ENCODE measurements at places on chromosomes 6 and 20.

- DNase-seq: no peak
These were observed 110.0 kb downstream of the GPX5 start for GRCh38 chr6:28635547-28636158.

- DNase-seq: no peak
These were observed 25.2 kb downstream of the TRAM2 start for GRCh38 chr6:52551483-52552277.

DNA sequence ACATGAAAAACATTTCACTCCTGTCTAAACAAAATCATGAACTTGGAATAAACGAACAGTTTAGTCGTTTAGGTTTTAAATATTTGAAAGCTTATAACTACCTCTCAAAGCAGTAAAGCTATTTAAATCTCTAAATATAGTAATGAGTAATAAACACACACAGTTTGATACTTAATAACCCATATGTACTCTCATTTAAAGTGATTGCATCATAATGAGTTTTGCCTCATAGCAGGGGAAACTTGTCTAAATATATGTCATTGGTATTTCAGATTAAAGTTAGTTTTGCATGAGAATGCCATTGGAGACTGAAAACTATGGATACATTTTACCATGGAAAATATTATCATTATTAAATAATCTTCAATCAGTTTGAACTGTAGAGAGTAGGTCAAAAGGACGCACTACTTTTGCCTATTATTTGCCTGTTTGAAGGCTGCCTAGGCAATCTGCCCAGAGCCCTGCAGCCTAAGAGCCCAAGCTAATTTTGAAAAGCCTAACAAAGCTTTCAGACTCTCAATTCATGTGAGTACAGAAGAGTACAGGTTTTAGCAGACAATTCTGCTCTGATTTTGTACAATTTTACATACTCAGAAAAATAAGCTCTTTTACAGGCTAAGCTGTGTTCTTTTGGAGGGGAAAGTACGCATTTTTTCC lies 632.8 kb downstream of the HACE1 start:
- no peak for DNase-seq

DNA sequence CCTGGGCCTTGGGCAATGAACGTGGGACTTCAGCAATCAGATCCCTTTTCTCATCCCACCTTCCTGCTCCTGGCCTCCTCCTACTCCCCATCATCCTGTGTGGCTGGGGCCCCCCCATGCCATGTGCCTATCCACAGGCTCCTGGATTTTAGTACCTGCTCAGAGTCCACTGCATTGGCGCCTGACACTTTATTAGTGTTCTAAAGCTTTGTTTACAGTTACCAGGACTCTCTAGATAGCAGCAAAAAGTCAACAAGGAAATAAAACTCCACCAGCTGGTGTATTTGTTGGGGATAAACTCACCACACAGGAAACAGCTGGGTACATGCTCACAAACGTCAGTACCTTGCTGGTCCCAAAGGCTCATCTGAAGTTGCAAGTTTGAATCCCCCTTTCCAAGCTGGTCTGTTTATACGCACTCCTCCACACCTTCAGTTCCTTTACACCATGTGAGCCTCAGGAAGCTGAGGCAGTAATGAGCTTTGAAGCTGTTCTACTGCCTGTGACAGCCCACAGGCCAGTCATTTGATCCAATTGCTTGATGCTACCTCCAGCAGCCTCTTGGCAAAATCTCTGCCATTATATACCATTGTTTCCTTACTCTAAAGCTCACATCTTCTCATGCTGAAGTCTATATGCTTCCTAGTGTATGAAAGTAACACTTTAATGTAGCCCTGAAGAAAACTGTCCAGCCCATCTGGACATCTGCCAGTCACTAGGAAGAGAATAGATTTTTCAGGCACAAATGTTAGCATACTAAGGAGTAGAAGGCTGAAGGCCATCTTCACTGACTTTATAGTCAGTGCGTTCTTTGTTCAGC lies 76.6 kb downstream of the ANKEF1 start:
- no peak for DNase-seq

DNA sequence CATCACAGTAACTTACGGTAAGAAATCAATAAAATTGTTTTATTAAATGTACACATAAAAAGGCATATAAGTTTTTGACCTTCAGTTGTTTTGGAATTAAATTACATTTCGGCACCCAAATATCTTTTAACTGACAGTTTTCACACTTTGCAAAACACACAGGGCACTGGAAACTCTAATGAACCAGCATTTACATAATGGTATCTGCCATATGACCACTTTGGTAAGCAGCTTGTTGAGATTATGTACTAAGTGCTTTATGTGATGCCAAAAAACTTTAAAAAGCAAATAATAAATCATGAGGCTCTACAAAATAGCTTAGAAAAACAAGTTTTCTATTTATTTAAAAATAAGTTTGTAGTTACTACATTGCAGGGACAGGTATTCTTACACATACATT lies 68.2 kb downstream of the IRAK1BP1 start:
- no peak for DNase-seq

DNA sequence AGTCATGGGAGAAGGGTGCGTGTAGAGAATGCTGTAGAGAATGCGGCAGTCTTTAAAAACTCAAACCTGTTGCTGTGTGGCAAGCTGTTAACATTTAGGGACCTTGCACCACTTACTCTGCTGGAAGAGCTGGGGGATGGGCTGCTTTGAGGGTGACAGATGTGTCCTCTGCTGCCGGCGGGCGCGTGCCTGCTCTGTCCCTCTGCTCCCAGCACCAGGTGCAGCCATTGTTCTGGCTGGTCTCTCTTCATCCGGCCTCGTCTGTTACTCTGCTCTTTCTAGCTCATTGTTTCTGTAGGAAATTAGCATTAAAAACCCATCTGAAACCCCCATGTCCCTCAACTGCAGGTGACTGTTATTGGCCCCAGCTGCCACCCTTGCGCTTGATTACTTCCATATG lies 78.5 kb downstream of the CBFA2T2 start:
- no peak for DNase-seq

DNA sequence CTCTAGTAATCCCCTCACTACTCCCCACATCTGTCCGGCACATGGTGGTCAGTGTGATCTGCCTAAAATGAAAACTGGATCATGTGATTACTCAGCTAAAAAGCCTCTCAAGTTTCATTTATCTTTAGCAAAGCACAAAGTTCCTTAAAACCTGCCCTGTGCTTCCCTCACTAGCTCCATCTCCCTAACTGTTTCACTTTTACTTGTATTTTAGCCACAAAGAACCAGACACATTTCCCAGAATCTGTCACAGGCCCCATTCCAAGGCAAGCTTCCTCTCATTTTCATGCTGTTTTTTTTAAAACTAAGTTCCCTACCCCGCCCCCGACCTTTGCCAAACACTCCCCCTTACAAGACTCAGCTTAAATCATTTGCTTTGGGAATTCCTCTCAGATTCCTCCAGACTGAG lies 8.9 kb upstream of the IGF2R start:
- DNase-seq: peak; percentile 89

DNA sequence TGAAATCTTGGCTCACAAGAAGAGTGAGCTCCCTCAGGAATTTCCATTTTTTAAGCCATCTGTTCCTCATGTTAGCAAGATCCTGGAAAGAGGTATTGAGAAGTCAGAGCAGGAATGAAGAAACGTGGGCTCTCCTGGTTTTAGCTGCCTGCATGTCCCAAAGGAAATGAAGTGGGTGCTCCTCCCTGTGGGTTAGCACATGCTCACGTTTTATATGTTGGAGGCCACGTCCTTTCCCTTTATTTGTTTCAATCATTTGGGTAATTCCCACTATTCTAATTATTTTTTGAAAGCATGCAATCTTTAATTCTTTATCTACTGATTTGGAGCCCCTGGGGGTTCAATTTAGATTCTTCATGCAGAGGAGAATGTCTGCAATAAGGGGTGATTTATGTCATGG lies 4.3 kb upstream of the MAP3K4 start:
- DNase-seq: no peak

GRCh38 chr6:158876886-158877285 lies 57.7 kb upstream of the EZR start:
- DNase-seq: no peak

DNA sequence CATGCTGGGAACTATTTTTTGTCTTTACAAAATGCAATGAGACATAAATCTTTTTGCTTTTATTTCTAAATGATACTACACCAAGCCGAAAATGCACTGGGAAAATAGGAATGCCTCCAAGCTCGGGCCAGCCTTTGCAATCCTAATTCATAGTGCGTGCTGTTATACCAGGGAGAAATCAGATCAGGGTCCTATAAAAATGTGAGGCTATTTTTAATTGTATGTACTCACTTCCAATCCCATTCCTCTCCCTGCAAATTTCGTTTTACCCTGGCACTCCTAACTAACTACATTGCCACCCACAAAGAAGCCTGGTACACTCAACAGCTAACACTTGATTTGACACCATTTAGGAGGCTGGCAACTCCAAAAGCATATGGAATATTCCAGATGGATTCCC lies 350.6 kb upstream of the ZFP64 start:
- no peak for DNase-seq

DNA sequence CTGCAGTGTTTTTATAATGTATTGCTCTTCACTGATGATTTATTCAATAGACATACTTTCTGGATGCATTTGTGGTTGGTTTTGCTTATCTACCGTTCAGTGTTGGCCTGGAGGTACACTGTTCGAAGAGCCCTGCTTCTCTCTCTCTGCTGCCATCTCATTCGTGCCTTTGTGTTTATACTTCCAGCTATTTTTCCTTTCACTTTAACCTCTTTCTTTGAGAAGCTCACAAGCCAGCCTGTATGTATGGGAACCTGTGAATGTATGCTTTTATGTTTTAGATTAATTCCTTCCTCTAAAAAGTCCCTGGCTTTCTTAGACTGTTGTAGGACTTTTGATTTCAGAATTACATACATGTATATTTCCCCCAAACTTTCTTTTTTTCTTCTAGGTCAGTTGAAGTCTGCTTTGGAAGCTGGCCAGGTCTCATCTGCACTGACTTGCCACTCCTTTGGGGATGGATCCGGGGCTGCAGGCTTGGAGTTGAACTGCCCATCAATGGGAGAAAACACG lies 83.0 kb downstream of the SCAND1 start:
- DNase-seq: peak; percentile 85

GRCh38 chr6:28353356-28353755 lies 3.6 kb downstream of the ZKSCAN3 start:
- DNase-seq: no peak

GRCh38 chr20:61295249-61295648 lies 43.2 kb downstream of the CDH4 start:
- DNase-seq: no peak

GRCh38 chr20:2483504-2483903 lies 12.9 kb upstream of the SNRPB start:
- no peak for DNase-seq

- no peak for DNase-seq
These were observed 30.8 kb downstream of the PDE10A start for GRCh38 chr6:165632194-165632593.

Measured in OCI-M1 (cell line).